ENCODE measurements at places on chromosomes 12 and 14. TPM values are rescaled to one million over a fixed set of nuclear protein-coding genes. Genes with fewer than 3 reads are reported as not detected.
A peak's percentile ranks its signal among the peaks of the same experiment; 100 is the strongest.

Gene FGF6
- not detected for total RNA-seq

Gene RTN1
- 0.27 TPM for total RNA-seq

Gene EAPP
- total RNA-seq, result 56.1 TPM

Gene CABP1
- total RNA-seq, result 0.54 TPM

Gene POTEG
- total RNA-seq, result not detected

Gene FIGNL2
- total RNA-seq, result 0.18 TPM

Gene NUP107
- 51.8 TPM for total RNA-seq

- peak; percentile 80 for DNase-seq
Measured at GRCh38 chr14:103393676-103394626, 8.7 kb downstream of the MARK3 start.

- no peak for DNase-seq
Measured at GRCh38 chr12:92221656-92222315, 76.1 kb upstream of the BTG1 start.

DNA sequence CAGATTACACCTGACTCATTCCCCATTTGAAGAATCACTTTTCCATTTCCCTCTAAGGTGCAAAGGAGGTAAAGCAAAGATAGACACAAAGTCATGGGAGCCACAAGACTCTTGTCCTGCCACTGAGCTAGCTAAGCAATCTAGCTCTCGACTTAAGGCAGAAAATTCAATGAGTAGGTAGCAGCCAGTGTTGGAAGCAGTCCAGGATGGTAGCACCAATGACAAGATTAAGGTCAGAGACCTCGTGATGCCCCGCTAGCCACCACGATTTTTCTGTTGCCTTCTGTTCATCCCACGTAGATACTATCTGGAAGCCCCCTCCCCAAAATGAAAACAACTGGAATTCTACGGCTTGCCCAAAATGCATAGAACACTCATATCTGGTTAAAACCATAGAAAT is 1.4 kb downstream of the VAMP1 start:
- no peak for DNase-seq

DNA sequence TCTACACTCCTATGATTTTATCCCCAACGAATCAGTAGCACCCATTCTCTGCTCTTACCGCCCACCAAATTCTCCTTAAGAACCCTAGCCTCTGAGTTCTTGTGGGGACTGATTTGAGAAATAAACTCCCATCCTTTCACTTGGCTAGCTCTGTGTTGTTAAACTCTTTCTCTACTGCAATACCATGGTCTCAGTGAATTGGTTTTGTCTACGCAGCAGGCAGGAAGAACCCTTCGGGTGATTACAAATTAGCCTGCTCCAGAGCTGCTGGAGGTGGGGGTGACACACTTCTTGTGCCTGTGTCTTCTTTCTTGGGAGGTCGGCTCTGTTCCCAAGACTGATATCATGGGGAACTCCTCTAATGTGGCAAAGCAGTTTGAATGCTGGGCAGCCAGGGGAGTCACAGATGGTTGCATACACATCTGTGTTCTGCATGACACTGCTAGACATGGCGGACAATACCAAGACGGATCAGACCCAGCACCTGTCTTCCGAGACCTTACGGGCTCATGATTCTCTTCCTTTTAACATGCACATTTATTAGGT is 1.6 kb upstream of the C1S start:
- DNase-seq, result no peak

- no peak for DNase-seq
Measured at GRCh38 chr12:123071099-123071800, 79.6 kb downstream of the PITPNM2 start.

DNA sequence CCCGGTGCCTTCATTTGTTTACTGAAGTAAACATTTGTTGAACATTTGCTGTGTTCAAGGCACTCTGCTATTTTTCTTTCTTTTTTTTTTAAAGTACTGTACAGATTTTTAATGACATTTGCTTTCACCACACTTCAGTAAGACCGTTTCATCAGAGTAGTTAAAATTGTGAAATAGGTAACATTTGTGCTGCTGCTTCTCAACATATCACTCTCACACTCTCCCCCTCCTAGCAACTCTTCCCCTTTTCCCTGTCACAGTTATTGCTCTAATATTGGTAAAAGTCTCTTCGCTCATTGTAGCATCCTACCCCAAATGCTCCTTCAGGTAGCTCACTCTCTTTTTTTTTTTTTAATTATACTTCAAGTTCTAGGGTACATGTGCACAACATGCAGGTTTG is 49.6 kb downstream of the SRGAP1 start:
- DNase-seq, result no peak

DNA sequence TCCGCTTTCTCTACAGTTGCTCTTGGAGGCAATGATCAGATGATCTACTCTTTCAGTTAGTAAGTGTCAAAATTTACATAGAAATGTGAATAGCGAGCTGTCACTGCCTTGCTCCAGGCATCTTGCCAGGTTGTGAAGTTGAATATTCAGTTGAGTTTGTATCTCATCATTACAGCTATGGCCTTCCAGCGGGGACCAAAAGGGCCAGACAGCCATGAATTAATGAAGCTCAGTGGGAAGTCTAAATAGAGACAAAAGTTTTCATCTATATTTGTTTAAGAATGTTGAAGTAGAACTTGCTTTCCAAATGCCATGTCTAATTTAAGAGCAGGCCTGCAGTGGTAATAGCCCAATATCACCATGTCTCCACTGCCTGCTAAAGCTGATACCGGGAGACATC is 387.8 kb downstream of the FLRT2 start:
- DNase-seq, result no peak

GRCh38 chr12:63949902-63950301 is 105.4 kb downstream of the SRGAP1 start:
- DNase-seq, result peak; percentile 57

GRCh38 chr12:22312336-22312735 is 22.2 kb downstream of the ST8SIA1 start:
- DNase-seq, result peak; percentile 45

- no peak for DNase-seq
Measured at GRCh38 chr14:67268426-67269150, 27.4 kb downstream of the PALS1 start.

- DNase-seq, result no peak
Measured at GRCh38 chr14:52485350-52485960, 66.8 kb downstream of the TXNDC16 start.

GRCh38 chr12:54082397-54082892 is 28.8 kb downstream of the HOXC4 start:
- no peak for DNase-seq

DNA sequence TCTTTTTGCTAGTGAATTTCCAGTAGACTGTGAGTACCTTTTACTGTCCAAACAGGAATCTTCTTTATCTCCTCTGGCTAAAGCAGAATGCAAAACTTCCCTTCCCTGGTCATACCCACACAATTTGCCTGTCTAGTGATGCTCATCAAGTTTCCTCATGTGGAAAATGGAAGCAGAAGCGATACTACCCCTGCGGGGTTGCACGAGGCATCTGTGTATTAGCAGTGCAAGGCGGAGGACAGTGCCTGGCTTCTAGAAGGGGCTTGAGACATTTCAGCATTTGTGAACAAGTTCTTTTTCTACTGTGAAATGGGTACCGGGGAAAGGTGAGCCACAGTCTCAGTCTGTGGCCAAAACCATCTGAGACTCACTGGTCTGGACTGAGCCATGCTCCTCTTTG is 340.9 kb downstream of the AACS start:
- DNase-seq, result no peak

DNA sequence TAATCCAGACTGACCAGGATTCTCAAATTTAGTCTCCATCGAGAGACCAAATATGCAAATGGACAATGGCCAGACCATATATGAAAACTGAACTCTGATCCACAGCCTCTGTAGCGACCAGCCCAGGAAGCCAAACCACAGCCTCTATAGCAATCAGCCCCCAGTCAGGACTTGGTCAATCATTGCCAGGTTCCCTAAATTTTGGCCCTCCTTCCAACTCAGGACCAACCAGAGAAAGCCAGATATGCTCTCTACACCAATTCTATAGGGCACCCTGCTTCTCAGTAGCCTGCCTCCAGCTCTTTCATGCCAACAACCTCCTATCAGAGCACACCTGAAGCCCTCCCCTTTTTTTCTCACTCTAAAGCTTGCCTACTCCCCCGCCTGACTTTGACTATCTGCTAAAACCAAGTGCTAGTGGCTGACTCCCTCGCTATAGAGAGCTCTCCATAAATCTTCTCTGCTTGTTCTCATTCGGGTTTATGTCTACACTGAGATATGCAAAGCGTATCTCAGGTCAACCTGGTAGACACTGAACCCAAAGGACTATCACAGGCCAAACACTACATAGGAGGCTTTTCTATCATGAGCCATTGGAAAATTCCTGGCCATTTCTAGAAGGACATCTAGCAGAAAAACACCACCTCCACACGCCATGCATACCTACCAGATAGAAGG is 110.5 kb upstream of the FUT8 start:
- DNase-seq, result no peak

DNA sequence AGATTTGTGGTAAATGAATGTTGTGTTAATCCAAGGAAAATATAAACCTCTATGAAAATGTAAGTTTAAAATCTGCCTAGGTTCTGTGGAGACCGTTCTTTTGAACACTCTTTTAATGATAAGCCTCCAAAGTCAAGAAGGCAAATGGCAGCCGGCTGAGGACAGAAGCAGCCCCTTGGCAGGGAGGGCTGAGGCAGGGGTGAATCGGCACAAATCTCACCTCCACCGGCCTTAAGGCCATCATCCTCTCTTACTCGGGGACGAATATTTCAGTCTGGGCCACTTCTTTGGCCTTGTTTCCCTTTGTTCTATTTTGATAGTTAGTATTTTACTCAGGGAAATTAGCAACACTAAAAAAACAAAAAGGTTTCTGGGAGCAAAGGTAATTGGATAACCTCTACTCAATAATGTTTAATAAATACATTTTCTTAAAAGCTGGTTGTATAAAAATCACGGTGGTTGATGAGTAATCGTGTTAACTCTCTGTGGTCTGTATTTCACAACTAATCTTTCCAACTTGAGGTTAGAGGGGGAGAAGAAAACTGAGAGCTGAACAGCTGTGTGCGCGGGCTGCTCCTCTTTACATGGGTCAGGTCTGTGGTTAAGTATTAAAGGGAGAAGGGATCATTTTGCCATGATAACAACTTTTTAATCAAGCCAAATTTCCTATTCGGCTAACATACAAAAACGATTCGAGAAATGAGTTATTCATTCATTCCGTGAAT is 18.6 kb downstream of the LGMN start:
- DNase-seq, result peak; percentile 54

GRCh38 chr12:100987552-100988521 is 193.3 kb downstream of the ANO4 start:
- peak; percentile 62 for DNase-seq

GRCh38 chr14:85943192-85943591 is 413.2 kb downstream of the FLRT2 start:
- DNase-seq, result no peak
